Stimulated activated CD4-positive, alpha-beta T cell treated with anti-CD3 and anti-CD28 coated beads, Interleukin-12 subunit alpha, Interleukin-12 subunit beta, amount 100 ng/mL, for 48 hours (primary cell): ENCODE measurements at places on chromosomes 3 and 15.

GRCh38 chr15:38300395-38300794 is 47.8 kb downstream of the SPRED1 start:
- DNase-seq: no peak

DNA sequence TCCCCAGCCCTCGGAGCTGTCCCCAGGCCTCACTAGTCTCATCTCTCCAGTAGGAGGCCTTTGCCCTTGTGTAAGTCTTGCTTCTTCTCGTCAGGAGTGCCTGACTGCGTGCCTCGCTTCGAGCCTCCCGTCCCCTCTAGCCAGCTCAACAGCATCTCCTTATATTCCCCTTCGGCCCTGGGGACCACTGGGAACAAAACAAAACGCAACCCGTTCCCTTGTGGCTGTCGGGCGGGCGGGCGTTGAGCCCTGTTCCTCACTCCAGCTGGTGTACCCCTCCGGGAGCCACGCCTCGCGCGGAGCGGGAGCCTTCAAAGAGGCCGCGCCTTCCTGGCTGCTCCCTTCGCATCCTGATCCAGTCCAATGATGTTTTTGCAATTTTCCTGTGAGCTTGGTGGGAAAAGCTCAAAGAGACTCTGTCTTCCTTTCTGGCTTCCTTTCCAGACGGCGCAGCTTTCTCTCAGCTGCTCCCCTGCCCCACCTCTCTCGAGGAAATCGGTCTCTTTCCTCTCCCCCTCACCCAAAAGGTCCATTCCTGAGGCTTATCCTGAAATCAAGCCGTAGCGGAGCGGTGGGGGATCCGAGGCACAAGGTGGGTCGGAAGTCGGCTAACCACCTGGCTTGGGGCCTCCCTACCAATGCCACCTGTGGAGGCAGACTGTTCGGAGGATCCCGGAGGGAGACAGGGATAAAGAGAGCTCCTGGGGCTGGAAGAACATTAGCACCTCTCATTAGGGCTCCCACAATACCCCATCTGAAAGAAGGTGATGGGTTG is 33.4 kb upstream of the SRP14 start:
- DNase-seq: no peak

GRCh38 chr15:48802867-48803266 is 8.0 kb downstream of the CEP152 start:
- DNase-seq: no peak

DNA sequence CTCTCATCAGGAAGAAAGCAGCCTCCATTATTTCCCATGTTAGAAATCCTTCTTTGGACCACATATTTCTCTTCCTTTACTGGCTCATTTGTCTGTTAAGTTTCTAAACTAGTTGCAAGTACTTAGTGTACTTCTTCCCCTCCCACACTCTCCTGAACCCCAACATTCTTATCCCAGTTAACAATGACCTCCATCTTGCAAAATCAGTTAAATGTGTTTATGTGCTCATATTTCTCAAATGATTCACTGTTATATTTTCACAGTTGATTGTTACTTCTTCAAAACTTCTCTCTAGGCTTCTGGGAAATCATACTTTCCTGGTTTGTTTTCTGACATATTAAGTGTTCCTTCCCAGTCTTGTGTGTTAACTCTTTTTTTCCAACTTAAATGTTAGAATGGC is 856.9 kb downstream of the EPHA3 start:
- no peak for DNase-seq

DNA sequence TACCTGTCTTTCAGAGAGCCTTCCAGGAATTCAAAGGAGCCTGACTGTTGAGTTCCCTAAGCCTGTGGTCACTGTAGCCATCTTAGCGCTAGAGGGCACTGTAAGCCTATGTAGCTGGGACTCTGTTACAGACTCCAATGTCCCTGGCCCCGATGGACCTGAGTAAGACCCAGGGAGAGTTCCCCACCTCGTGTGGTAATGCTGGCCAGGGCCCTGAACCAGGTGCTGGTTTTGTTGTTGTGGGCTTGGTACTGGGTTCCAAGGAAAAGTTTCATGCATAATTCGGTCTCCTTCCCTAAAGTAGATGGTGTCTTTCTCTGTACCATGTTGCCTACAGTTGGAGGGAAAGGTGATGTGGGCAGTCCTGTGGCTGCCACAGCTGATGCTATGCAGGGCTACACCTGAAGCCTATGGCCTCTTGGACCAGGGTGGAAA is 32.4 kb downstream of the CDAN1 start:
- DNase-seq: peak; percentile 39

GRCh38 chr3:157305392-157305791 is 131.3 kb upstream of the PTX3 start:
- no peak for DNase-seq

DNA sequence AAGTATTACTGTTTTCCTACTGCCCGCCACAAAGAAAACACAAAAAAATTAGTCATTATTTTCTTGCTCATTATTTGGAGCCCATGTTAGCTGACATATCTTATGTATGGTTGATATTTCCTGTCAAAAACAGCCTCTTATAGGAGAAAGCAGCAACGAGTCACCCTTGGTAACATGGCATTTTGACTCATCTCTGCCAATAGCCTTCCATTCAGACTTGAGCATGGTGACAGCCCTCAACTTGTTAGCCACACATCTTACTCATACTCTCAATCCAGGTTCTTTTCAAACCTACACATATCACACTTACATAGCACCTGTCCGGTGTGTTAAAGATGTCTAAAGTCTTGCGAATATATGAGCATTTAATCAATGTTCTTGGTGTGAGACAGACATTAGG is 109.4 kb upstream of the SAMMSON start:
- DNase-seq: peak; percentile 2

GRCh38 chr15:62524848-62525247 is 359.8 kb upstream of the C2CD4B start:
- no peak for DNase-seq

GRCh38 chr3:116161575-116162525 is 283.4 kb downstream of the LSAMP start:
- no peak for DNase-seq

- DNase-seq: no peak
Observed at GRCh38 chr3:183437666-183438564, 9.5 kb upstream of the MCF2L2 start.

DNA sequence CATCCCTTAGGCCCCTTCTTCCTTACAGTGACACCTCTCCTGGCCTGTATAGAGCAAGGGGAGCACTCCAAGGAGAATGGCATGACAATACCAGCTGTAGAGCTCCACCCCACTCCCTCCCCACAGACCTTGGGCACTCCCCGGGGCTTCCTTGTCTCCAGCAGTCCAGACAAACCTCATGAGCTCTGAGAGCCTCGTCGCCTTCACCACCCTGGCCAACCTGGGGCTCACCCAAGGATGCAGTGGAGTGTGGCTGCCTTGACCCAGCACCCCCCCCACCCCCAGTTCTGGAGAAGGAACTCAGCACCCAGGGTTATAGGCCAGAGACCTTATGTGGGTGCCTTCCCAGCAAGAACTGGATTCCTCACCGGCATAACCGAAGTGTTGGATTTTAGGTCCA is 7.4 kb upstream of the SLCO2A1 start:
- DNase-seq: no peak

GRCh38 chr15:63945838-63946298 is 100.4 kb downstream of the DAPK2 start:
- no peak for DNase-seq

DNA sequence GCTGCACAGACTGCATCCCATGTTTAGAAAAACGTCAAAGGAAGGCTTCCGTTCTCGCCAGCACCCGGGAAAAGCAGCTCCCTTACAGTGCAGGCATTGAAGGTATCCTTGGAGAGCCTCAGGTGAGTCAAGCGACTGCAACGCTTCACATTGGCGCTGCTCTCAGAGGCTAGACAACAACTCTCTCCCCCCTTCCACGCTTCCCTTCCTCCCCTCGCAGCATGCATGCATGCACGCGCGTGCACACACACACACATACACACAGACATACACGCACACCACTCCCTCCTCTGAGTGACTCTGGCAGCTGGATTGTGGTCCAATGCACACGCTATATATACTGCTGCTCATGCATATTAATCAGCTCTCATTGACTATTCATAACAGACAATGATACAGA is 191.1 kb downstream of the PDZRN3 start:
- DNase-seq: no peak

- no peak for DNase-seq
Observed at GRCh38 chr15:99139276-99139675, 34.4 kb downstream of the SYNM start.

GRCh38 chr3:107769882-107770281 is 247.1 kb downstream of the BBX start:
- no peak for DNase-seq

DNA sequence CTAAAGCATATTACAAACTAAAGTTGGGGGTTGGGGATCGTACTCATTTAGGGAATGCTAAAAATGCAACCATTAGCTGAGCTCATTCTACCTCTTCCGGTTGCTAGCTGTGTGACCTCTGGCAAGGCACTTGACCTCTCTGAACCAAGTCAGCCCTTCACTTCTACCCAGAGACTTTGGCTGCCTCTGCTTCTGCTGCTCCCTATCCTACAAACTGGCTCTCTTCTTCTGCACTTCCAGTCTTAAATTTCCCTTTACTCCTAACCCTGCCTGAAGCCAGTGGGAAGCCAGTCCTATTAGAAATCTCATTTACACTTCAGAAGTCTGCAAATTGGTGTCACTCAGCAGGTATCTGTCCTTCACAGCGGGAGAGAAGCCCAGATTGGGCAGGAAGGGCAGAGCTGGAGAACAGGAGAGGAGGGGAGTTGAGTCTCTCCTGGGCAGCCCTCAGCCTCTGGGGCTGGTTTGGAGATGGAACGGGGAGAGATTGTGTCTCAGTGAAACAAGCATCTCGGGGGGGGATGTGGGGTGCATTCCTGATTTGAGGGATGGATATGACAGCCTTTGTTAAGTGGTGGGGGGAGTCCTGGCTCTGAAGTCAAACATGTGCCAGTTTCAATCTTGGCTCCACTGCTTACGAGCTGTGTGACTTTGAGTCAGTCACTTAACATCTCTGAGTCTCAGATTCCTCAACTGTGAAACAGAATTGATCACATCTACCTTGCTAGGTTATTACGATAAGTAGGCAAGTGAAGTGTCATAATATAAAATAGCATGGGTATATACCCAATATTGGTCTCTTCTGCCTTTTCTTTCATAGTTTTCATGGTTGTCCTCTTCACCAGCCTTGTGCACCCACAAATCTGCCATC is 7.8 kb upstream of the AEN start:
- no peak for DNase-seq

GRCh38 chr3:110393941-110394340 is 677.7 kb upstream of the NECTIN3 start:
- no peak for DNase-seq

- DNase-seq: no peak
Observed at GRCh38 chr15:40582726-40583246, 11.3 kb upstream of the KNL1 start.
